ENCODE measurements at places on chromosomes 16 and 17.

GRCh38 chr16:26365161-26365940, 673.6 kb downstream of the HS3ST4 start:
- DNase-seq: no peak

DNA sequence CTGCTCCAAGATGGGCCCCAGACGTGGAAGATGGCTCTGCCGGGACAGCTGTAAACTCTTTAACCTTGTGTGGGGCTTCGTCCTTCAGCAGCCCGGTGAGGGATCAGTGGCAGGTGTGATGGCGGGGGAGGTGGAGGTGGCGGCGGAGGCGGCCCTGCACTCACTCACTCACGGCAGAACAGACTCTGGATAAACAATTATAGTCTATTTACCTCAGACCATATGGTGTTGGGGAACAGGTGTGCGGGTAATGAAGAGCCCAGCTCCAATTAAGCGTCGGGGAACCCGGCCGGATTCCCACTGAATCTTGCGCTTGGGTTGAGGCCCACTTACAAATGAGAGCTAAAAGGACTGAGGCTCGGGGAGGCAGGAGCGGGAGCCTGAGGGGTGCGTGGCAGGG, 104.3 kb upstream of the SDK2 start:
- no peak for DNase-seq

DNA sequence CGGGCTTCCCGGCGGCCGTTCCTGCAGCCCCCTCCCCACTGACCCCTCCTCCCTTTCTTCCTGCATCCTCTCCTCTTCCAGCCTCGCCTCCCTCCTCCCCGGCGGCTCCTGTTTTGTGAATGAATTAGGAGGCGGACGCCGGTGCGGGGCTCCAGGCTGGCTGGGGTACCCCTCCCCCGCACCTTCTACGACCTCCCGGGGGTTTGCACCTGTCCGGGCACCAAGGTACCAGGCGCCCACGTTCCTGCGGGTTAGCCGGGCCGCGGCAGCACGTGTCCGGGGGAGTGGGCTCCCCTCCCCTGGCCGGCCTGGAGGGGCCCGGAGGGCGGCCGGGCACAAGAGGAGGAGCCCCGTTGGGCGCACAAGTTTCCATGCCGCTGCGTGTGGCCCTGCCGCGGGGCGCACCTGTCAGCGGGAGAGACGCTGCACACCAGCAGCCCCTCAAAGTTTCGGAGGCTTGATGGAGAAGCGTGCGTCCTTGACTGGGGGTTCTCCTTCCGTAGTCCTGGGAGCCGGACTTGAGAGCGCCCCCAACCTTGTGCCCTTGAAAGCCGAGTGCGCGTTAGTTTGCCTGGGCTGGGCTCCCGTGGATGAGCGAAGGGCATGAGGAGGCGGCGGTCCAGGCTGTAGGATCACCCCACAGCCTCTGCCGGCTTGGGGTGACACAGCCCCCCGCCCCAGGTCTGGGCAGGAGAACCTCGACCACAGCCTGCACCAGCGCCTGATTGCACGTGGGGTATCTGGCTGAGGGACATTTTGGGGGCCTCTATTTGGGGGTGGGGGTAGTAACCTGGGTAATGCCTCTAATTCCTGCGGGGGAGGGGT, 1.2 kb downstream of the HAS3 start:
- no peak for DNase-seq

GRCh38 chr17:41345992-41346391, 4.6 kb downstream of the KRT33A start:
- DNase-seq: no peak

GRCh38 chr17:18217412-18218015, 7.9 kb upstream of the LLGL1 start:
- peak; percentile 60 for DNase-seq

DNA sequence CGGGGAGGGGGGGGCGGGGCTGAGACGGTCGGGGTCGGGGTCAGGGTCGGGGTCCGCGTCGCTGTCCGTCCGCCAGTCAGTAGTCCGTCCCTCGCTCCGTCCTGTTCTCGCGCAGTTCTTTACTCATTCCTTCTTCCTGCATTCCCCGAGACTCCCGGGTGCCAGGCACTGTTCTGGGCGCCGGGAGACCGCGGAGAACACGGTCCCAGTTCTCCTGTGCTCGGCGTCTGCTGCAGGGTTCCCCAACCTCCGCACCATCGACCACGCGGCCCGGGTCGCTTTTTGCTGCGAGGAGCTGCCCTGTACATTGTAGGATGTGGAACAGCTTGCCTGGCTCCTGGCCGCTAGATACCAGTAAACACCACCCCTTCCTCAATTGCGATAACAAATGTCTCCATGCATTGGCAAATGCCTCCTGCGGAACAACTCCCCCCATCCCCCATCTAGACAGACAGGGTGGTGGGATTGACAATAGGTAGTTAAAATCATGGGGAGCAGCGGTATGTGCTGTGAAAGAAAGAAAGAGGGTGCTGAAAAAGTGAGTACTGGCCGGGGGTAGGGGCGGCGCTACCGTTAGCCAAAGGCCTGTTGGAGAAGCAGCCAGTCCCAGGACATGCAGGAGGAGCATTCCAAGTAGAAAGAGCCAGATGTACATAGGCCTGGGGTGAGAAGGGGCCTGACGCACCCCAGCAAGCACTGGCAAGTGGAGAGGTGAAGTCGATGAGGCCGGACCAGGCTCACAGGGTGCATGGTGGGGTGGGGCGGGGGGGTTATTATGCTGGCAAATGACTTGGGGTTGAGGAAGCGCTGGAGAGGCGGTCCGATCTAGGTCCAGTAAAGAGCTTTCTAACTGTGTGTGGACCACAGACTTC, 631 bp downstream of the TRAF7 start:
- no peak for DNase-seq

- no peak for DNase-seq
Observed at GRCh38 chr17:8066841-8067775, 20.4 kb downstream of the ALOX12B start.

DNA sequence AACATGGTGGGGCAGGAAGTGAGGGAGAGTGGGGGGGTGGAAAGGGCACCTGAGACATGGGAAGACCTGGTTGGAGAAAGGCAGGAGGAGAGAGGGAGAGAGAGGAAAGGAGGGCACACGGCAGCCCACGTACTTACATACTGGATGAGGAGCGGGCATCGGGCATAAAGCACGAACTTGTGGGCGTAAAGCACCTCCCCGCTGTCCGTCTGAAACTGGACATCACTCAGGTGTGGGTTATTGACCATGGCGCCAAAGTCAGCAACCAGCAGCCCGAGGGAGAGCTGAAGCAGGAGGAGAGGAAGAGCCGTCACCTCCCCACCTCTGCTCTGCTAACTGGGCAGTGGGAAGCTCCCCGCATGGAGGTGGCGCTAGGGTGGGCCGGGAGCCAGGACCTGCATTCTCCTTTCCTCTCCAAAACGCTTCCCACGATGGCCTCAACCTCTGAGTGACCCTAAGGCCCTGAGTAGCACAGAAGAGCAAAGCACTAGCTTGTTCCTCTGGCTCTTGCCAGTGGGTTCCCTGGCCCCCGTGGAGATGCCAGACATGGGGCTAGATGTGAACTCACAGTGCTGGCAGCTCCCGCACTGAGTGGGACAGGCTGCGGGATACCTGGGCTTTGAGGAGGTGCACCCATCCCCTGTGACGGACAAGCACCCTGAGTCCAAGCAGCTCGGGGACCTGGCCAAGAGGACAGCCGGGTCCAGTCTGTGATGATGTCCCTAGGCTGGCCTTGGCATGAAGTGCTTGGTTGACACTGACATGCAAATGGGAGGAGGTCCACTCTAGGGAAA, 16.9 kb downstream of the SLX4 start:
- DNase-seq: no peak

- DNase-seq: no peak
Observed at GRCh38 chr17:34549966-34550365, 29.4 kb upstream of the TMEM132E start.

DNA sequence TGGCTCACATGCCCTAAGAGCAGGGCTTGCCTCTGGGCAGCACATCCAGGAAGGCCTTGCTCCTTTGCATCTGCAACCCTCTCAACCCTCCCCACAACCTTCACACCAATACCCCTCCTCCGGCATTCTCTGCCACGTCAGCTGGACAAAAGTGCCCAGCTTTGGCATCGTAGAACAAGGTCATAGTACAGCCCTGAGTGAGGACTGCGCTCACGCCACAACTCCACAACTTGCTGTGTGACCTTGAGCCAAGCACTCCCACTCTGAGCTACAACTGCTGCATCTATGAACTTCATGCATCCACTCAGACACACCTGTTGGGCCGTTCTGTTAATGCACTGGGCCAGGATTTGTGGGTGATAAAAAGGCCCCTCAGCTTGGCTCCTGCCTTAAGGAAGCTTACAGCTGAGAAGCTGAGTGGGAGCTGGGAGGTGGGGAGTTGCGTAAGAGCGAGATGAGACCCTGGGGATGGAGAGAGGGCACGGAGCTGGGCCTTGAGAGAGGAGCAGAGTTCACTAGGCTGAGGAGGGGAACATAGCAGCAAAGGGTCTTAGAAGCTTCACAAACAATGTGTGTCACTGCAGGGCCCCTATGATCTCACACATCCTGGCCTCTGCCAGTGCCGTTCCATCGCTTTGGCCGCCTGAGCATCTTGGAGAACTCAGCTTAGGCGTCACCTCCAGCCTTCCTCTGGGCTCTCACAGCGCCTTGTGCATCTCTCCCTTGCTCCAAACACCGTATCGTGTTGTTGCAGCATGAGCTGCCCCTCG, 8.6 kb upstream of the MRC2 start:
- DNase-seq: no peak

GRCh38 chr17:75783069-75783783, 1.4 kb upstream of the UNK start:
- no peak for DNase-seq

DNA sequence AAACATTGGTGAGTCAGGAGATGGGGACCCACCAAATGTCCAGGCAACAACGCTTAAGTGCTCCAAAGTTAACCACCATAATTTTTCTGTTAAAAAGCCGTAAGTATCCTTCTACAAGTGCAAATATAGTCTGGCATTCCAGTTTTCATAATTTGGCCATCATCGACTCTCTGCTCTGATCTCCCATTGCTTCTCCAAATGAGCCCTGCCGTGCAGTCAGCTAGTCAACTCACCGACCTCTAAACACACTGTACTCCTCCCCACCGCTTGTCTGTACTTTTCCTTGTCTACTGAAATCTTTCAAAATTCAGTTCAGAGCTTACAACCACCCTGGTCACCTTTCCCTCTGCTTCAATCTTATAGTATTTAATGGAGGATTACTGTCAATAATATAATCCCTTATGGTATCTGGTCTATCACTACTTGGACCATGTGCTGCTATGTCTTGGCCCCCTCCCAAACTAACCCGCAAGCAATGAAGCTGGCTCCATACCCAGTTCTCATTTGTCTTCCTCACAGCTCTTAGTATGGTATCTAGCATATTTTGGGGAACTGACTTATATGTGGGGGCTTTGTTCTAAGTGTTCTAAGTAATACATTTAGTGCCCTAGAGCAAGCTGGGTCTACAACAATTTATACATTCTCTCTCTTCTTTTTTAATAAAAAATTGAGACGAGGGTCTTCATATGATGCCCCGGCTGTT, 52.7 kb upstream of the SLC25A19 start:
- no peak for DNase-seq

DNA sequence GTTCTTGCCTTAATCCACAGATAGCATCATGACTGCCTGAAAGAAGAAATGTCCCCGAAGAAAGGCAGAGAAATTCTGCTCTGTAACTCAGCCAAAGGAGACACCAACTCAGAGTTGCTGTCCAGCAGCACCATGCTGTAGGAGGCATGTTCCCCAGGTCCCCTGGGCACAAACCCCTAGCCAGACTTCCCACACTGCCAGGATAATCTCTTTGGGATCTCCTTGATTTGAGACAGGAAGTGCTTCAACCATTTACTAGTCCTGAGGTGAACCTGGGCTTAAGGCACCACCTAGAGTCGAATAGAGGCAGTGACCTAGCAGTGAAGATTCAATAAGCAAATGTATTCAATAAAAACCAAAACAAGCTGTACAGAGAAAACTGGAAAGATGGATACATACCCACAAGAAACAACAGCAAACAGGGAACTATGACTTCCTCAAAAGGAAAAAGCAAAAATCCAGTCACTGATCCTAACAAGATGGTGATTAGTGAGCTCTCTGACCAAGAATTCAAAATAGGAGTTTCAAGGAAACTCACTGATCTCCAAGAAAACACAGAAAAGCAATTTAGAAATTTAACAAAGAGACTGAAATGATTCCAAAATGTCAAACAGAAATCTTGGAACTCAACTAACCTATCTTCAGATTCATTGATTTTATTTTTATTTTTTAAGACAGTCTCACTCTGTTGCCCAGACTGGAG, 5.7 kb downstream of the OR4D2 start:
- peak; percentile 9 for DNase-seq

DNA sequence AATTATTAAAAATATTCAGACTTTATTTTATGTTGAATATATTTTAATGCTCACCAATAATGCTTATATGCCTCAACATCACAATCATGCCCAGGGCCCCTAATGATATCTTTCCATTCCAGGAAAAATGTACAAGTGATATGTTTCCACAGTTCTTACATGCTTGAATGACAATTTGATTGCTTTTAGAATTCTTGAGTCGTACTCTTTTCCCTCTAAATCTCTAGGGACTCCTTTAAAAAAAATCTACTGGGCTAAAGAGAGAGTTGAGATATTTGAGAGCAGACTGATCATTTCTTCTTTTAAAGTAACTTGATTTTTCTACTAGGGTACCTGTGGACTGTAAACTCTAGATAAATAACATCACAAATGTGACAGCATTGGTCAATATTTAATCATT, 18.2 kb upstream of the HLF start:
- no peak for DNase-seq

- DNase-seq: no peak
Observed at GRCh38 chr17:12548558-12548957, 117.1 kb upstream of the MYOCD start.

- DNase-seq: no peak
Observed at GRCh38 chr17:61659437-61659836, 68.4 kb upstream of the NACA2 start.

DNA sequence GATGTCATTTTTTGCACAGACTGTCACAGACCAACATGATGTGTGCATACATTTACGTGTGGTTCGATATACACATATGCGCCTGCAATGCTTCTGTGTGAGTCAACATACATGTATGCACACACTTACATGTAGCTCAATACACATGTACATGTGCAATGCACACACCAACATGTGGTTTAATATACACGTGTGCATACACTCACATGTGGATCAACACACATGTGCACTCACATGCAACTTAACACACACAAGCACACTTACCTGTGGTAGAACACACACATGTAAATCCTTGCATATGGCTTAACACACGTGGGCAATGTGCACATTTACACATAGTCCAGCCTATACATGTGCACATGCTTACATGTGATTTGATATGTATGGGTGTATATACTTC, 97.5 kb downstream of the CYLD start:
- DNase-seq: no peak

- no peak for DNase-seq
Observed at GRCh38 chr17:68853439-68853838, 101.8 kb downstream of the ABCA8 start.

GRCh38 chr17:63549289-63549945, 860 bp upstream of the DCAF7 start:
- DNase-seq: no peak
